NB4 (cell line): ENCODE measurements at places on chromosomes 2 and 18.

DNA sequence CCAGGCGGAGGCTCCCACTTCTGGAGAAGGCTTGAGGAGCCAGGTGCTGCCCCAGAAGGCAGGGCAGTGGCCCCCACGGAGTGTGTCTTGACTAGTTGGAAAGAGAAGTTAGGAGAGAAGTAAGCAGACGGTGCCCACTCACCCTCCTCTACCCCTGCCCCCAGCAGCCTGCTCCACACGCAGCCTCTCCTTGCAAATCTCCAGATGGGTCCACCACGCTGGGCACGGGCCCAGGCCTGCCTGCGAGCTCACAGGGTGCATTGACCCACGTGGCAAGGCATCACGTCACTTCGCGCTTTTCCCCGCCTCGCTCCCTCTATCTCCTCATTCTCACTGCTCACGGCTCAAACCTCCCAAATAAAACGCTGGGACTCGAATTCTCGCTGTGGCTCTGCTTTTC is 71.8 kb upstream of the RAB12 start:
- no peak for DNase-seq

GRCh38 chr2:15941871-15942710 is 1.7 kb downstream of the MYCN start:
- DNase-seq, result no peak

GRCh38 chr2:43461453-43462073 is 134.3 kb downstream of the THADA start:
- DNase-seq, result no peak

DNA sequence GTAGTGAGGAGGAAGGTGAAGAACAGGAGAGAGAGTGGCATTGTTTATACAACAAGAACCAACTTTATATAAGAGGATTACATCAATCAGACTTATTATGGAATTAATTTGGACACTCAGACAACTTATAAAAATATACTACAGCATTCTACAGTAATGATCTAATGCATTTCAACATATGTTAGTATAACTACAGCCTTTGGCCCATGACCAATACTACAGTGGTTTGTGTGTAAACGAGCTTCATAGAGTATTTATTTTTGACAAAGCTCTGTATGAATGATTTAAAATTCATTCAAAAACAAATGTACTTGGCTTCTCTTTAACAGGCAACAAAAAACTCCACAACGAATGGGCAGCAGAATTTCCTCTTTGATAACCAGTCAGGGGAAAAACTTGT is 72.8 kb downstream of the ZNF521 start:
- no peak for DNase-seq

- DNase-seq, result no peak
Measured at GRCh38 chr2:223908304-223908998, 36.7 kb downstream of the WDFY1 start.

- DNase-seq, result no peak
Measured at GRCh38 chr18:63881851-63882250, 5.7 kb upstream of the SERPINB2 start.

DNA sequence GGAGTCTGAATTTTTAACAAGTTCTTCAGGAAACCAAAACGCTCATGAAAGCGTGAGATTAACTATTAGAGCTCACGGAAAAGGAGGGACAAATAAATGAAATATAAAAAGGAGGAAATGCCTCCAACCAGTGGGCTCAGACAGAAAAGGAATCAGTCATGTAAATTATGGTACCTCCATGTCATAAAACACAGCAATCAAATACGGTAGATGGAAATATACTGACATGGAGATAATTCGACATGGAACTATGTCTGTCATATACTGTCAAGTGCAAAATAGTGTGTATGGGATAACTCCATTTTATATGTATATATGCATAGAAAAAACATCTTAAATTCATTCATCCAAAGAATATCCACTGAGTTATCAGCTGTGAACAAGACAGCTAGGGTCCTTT is 25.9 kb upstream of the CTLA4 start:
- no peak for DNase-seq

DNA sequence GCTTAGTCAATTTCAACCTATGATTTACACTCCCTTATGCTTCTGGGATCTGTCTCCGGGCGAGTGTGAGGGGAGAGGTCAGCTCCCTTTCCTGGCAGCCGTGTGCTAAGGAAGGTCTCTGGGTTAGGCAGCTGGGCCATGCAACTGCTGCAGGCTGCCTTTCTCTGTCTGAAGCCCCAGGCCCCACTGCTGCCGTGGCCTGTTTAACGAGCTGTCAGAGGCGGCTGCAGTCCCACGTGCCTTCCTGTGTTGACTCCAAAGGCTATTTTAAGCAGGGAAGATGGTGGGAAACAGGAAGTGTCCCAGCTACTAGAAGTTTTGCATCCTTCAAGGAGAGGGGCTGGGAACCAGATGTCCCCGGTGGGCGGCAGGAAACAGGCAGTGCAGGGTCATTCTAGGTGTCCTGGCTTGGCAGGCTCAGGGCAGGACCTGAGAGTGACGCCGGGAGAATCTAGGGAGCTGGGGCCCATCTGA is 186.4 kb downstream of the TNS1 start:
- peak; percentile 34 for DNase-seq

GRCh38 chr2:236120829-236121228 is 47.4 kb downstream of the GBX2 start:
- no peak for DNase-seq
